SW 1271 (cell line): ENCODE measurements at places on chromosomes 2 and 18.

DNA sequence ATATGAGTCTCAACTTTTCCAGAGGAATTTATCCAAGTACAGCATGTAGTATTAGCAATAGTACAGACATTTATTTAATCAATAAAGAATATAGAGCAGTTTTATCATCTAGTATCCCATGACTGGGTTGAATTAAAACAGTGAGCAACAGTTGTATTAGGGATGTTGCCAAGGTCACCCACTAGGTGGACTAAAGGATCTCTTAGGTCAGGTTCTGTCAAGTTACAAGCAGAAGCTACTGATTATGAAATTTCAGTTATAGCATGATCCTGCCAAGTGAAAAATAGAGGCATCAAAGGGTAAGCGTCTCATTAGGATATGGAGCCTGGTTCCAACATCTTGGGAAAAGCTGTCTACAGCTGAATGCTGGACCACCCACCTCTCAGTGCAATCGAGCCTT is 52.1 kb upstream of the LAPTM4A start:
- DNase-seq: no peak

DNA sequence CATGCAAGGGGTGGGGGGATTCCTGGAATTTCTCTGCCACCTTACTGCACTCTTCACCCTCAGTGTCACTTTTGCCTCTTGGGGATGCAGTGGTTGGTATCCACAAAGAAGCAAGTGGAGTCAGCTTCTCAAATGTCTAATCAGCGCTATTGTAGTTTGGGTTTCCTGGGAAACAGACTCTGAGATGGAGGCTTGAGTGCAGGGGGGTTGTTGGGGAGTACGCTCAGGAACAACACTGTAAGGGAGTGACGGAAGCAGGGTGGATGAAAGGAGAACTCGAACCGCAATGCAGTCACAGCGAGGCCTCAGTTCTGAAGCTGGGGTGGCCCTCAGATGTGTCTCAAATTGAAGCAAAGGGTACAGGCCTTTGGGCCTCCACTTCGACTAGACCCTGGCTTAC is 73.6 kb upstream of the EPC2 start:
- DNase-seq: no peak

DNA sequence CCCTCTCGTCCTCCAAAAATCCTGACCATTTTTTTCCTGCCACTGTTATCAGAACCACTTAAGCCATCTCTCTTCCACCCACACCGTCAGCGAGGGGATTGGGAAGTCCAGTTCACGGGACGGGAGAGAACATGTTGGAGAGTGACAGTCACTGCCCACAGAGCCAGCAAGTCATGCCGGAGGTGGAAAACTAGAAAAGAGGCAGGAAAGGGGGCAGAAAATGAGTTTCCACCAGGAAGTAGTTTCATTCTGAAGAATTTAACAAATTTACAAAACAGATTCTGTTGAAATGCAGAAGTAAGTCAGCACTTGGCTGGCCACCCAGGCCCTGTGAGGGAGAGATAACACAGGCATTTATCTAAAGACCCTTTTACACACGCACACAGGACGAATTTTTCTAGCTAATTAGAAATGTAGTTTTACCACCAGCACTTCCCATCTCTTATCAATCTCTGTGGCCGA is 431.3 kb downstream of the TSN start:
- DNase-seq: no peak

DNA sequence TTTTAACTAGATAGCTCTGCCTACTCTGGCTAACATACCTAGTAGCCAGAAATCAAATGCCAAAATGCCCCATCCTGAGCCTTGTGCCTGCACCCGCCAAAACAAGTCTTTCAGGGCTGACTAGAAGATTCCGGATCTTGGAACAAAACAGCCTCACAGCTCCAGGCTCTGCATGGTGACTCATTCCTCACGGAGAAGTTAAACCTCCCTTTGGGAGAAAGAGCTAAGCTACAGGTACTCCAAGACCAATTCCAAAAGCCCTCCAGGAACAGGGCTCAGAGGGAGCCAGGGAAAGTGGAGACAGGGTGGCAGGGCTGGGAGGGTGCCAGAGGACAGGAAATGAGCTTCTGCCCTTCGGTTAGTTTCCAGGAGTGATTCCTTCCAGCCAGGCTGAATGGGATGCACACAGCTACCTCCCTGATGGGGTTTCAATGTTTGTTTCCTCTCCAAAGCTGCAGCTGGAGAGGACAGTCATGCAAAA is 295.6 kb downstream of the TNS1 start:
- no peak for DNase-seq

- no peak for DNase-seq
Measured at GRCh38 chr2:181070119-181070835, 89.9 kb downstream of the UBE2E3 start.

GRCh38 chr2:170215021-170215420 is 37.1 kb downstream of the MYO3B start:
- no peak for DNase-seq

DNA sequence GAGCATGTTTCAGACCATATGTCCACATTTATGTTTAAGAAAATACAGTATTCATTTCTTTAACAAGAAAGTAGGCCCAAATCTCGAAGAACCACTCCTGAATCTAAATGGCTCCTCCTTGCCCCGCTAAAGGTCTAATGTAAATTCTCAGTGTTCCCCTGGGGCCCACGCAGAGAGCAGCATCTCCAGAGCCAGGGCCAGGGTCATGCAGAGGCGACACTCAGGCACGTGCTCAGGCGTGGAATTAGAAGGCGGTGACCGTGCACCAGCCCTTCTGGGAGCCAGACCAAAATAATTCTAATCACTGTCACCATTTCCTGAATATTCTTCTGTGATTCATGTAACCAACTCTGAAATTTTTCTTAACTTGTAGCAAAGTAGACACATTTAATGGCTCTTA is 68.3 kb upstream of the MYT1L start:
- no peak for DNase-seq

- no peak for DNase-seq
Measured at GRCh38 chr2:36698993-36699392, 2.5 kb downstream of the VIT start.

- no peak for DNase-seq
Measured at GRCh38 chr2:159086342-159086741, 117.9 kb downstream of the TANC1 start.

- DNase-seq: no peak
Measured at GRCh38 chr18:59233017-59233410, 13.1 kb downstream of the GRP start.

- DNase-seq: no peak
Measured at GRCh38 chr18:24499814-24500213, 39.4 kb downstream of the HRH4 start.

GRCh38 chr2:135742325-135742757 is 686 bp downstream of the UBXN4 start:
- DNase-seq: peak; percentile 4

DNA sequence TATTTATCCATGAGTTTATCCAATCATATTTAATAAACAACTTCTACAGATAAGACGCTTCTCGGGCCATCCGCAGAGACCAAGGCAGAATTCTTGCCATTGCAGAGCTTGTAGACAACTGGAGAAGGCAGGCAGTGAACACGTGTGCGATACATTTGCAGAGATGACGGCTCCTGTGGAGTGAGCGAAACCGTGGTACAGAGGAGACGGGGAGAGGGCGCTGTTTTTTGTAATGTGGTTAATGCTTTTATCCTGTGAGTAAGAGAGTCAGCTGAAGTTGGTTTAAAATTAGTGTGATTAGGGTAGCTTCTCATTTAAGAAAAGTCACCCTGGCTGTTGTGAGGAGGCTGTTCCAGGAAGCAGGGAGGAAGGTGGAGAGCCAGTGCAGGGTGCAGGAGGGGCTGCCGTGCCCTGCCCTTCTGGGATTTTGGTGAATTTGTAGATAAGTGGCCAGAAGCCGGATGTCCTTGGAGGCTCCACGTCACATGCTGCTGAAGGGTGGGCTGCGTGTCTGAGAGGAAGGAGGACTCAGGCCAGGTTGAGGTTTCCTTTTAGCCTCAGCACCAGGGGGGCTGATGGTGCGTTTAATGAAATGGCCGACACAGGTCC is 151.4 kb downstream of the SNTG2 start:
- DNase-seq: no peak
